Aortic smooth muscle cell (primary cell): ENCODE measurements at places on chromosomes 2 and 18. TPM values are rescaled to one million over a fixed set of nuclear protein-coding genes. Genes with fewer than 3 reads are reported as not detected.

Gene TUBB8B
- not detected in 2 replicates for total RNA-seq

Gene FTCDNL1
- 0.37 and 0.53 TPM in 2 replicates for total RNA-seq

Gene NT5C1B
- total RNA-seq: not detected in 2 replicates

Gene SCYGR4
- total RNA-seq: not detected in 2 replicates

Gene TLX2
- 0.06 TPM in 1 of 2 replicates, not detected in the other for total RNA-seq

Gene SCG2
- total RNA-seq: 4.0 and 10.8 TPM in 2 replicates

Gene ZDBF2
- 10.4 and 10.9 TPM in 2 replicates for total RNA-seq

Gene SFXN5
- total RNA-seq: 19.0 and 20.3 TPM in 2 replicates

Gene CPS1
- 13.6 and 19.1 TPM in 2 replicates for total RNA-seq

Gene SLC38A11
- total RNA-seq: 0.06 TPM in 1 of 2 replicates, not detected in the other

Gene FNDC4
- total RNA-seq: 87.1 and 98.2 TPM in 2 replicates

Gene SGPP2
- total RNA-seq: not detected in 2 replicates

Gene IRS1
- total RNA-seq: 6.2 and 9.4 TPM in 2 replicates

Gene DNAH6
- total RNA-seq: under 0.01 and 0.13 TPM in 2 replicates

Gene NEB
- total RNA-seq: 0.53 and 0.62 TPM in 2 replicates

Gene BMP10
- total RNA-seq: not detected in 2 replicates

Gene CYTIP
- 1.7 and 2.4 TPM in 2 replicates for total RNA-seq

Gene RAB6C
- under 0.01 TPM in 1 of 2 replicates, not detected in the other for total RNA-seq

Gene CFAP65
- not detected in 2 replicates for total RNA-seq
